Naive thymus-derived CD4-positive, alpha-beta T cell (primary cell): ENCODE measurements at places on chromosomes 3 and 15. TPM values are rescaled to one million over a fixed set of nuclear protein-coding genes. Genes with fewer than 3 reads are reported as not detected.
A peak's percentile ranks its signal among the peaks of the same experiment; 100 is the strongest.

DNA sequence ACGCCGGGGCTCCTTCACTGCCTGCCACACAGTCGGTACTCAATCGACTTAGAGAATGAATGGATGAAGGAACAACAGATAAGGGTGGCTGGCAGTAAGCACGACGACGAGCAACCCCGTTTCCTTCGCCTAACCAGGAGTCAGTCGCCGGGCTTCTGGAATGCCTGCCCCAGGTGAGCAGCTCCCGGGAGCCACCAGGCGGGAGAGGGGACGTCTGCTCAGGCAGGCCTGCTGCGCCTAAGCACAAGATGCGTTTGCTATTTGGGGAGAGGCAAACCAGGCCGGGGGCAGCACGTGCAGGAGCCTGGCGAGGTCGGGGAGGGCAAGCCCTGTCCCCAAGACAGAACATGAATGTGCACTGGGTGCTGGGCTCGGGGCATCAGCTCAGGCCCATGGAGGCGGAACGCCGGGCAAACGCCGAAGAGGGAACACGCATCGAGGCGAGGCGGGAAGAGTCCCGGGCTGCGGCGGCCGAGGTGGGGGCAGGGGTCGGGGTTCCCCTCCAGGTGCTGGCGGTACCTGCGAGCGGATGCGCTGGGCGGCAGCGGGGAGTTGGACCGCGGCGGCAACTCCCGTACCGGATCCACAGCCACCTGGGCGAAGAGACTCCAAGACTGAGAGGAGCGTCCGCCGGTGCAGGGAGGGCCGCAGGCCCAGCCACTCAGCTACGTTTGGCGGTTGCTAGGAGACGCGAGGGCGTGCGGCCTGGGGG is at the start of gene CFAP92:
Gene CFAP92, minus strand, starts transcription at position 616 of the 712 bp plus-strand sequence. CDS start 772 bp downstream, outside the sequence.
- peak; percentile 84 for DNase-seq

- DNase-seq = peak; percentile 68
Observed at GRCh38 chr15:74375303-74375693, 7.9 kb upstream of the CYP11A1 start.

DNA sequence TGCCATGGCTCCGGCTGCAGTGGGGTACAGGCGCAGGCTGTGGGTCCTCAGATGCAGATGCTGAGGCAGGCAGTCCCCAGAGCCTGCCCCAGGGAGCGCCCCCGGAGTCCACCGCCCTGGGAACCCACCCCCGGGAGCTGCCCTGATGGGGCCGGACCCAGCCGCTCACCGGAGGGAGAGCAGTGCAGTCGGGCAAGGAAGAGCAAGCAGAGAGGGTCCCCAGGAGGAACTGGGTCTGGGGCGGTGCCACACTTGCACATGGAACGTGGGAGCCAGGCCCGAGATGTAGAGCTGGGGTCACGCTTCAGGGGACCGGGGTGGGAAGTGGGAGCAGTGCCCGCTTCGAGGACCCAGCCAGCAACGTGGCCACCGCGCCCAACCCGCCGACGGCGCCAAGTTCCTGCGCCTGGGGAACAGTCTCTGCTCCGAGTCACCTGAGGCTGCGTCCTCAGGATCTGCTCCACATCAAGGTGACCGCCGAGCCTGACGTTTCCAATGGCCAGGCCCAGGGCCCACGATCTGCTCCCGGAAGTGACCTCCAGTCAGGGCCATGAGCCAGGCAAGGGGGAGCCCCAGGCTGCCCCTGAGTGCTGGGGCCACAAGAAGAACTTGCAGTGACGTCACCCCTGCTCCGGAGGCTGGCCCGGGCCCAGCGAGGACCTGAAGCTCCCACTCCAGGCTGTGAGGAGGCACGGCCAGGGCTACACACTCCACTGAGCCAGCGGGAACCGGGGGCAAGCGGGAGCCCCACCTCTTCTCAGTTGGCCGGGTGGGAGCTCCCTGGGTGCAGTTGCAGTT is 27.0 kb upstream of the TFG start:
- DNase-seq = no peak

- no peak for DNase-seq
Observed at GRCh38 chr15:68411343-68411675, 20.7 kb downstream of the ITGA11 start.

GRCh38 chr3:10194328-10195071 is 29.8 kb downstream of the IRAK2 start:
- DNase-seq = peak; percentile 80

DNA sequence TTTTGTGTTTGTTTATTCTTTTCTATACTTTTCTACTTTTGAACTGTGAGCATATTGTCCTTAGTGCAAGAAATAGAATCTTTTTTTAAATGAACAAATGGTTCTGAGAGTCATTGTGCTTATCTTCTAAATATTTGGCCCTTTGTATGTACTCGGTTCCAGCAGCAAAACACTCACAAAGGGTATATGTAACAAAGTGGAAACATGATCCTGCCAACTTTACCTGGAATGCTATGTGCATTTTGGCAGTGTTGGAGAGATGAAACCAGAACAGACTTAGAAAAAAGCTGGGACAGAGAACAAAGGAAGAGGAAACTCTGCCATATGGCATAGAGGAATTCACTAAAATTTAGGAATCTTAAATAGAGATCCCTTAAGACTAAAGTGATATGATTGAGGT is 150.1 kb downstream of the FGF12 start:
- DNase-seq = no peak

- DNase-seq = peak; percentile 84
Observed at GRCh38 chr3:179322286-179323196, at the start of gene ZNF639. Gene ZNF639, plus strand, starts transcription at chr3:179323031. Its CDS starts 5,263 bp downstream, at chr3:179328294.

DNA sequence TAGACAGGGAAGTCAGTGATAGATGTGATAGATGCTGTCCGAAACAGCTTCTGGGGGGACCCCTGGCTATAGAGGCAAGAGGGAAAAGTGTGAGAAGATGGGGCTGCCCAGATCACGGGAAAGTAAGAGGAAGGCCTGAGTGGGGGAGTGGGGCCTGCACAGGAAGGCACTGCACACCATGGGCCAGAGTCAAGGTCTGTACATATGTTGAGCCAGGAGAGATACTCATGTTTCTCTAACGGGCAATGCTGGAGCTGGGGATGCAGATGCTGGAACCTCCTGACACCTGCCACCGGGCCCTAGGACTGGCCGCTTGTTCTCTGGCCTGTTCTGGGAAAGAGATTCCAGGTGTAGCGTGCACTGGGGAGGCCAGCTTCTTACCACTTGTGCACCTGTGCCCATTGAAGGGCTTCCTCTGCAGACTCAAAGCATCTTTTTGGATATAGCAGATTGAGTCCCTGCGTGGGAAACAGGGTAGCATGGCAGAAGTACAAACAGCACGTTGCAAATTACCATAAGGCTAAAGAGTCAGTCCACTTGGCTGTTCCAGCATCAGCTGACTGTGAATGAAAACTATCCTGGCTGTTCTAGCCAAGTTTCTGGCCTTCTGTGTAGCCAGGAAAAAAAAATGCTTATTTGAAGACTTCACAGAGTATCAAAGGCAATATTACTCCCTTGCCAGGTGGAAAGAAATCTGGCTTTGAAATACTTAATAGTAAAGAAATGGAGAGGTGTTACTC is 77.1 kb upstream of the GSK3B start:
- no peak for DNase-seq

DNA sequence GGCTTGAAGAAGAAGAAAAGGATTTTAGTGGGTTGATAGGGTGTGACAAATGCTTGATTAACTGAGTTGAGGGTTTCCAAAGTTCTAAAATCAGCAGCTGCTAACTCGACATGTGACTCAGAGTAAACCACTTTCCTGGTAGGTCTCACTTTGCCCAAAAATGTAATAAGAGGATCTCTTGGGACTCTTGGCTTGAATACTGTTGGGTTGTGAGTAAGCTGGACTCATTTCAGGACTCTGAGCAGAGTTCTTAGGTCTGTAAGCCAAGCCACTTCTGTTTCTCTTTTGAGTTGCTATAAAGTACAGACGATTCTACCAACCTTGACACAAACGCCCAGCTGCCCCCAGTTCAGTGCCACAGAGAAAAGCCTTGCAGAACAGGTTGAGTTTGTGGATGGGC is 241.1 kb downstream of the ZNF621 start:
- no peak for DNase-seq

DNA sequence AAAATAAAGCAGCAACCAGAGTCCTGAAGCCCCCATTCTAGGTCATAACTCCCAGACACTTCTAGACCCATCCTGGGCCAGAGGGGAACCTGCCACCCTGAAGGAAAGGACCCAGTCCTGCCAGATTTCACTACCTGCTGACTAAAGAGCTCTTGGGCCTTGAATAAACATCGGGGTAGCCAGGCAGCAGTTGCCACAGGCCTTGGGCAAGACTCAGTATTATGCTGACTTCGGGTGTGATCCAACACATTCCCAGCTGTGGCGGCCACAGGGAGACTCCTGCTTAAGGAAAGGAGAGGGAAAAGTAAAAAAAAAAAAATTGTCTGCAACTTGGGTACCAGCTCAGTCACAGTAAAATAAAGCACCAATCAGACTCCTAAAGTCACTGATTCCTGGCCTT is 23.8 kb downstream of the NEDD4 start:
- no peak for DNase-seq

DNA sequence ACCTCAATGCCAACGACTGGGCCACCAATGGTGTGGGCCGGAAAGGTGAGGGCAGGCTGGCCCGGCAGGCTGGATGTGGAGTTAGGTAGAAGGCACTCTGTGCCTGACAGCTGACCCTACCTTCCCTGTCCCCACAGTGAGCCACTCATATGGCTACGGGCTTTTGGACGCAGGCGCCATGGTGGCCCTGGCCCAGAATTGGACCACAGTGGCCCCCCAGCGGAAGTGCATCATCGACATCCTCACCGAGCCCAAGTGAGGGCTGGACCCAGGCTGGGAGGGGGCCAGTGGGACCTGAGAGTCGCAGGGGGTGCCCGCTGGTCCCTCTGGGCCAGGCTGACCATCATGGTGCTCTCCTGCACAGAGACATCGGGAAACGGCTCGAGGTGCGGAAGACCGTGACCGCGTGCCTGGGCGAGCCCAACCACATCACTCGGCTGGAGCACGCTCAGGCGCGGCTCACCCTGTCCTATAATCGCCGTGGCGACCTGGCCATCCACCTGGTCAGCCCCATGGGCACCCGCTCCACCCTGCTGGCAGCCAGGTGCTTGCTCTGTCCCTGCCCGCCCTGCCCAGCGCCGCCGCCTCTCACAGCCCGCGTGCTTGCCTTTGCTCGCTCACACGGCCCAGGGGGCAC is 4.5 kb upstream of the FES start:
- DNase-seq = no peak

DNA sequence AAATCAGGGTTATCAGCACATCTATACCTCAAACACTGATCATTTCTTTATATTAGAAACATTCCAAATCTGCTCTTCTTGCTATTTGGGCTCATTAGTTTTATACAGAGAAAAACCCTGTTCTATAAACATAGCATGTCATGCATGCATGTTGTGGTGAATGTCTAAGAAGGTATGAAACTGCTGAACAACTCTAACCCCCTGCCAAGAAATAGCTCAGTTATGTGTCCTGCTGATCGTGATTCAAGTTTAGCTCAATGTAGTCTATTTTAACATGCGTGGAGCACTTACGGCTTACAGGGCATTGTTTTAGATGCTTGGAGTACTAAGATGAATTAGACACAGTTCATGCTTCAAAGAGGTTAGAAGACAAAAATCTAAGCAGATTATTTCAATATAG is 35.8 kb downstream of the MYH15 start:
- DNase-seq = no peak

Gene SYNPR
- total RNA-seq = not detected in 2 replicates

Gene GOLGA6L7
- not detected for total RNA-seq

Gene NT5DC2
- total RNA-seq = 2.3 TPM

Gene VWA5B2
- not detected in 2 replicates for total RNA-seq

Gene PARP6
- total RNA-seq = 72.3 and 75.8 TPM in 2 replicates
